ENCODE measurements at places on chromosomes 3 and 15.

- DNase-seq, result no peak
These were observed 101.0 kb downstream of the CADPS start for GRCh38 chr3:62774221-62774620.

DNA sequence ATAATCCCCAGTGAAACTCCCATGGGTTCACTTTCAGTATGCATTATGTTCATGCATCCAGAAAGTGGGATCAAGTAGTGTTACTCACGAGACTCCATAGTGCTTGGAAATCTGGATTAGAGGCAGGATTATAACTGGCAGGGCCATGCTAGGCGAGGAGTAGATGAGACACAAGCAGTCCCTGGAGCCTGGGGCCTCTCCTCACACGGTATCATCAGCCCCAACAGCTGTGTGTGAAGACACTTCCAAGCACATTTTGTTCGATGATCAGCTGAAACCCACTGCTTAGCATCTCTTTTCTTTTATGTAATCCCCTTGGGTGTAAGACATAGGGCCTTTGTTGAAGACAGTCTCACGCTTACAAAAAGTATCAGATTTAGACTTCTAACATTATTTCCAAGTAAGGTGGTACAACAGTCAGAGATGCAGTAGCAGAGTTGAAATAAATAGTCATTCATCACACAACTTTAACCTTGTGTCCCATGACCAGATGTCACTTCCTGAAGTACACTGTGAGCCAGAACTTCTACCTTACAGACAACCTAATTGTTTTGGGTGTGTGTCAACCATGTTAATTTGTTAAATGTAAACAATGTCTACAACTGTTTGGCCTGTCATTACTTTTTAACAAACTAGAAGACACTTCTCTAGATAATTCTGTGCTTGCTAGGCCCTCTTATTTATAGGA, 116.9 kb downstream of the GADL1 start:
- no peak for DNase-seq

- no peak for DNase-seq
These were observed 133.6 kb downstream of the P2RY1 start for GRCh38 chr3:152968388-152969024.

GRCh38 chr15:75019916-75020315, 3.5 kb upstream of the PPCDC start:
- DNase-seq, result no peak

- no peak for DNase-seq
These were observed 152.4 kb downstream of the AGBL1 start for GRCh38 chr15:86231864-86232721.

DNA sequence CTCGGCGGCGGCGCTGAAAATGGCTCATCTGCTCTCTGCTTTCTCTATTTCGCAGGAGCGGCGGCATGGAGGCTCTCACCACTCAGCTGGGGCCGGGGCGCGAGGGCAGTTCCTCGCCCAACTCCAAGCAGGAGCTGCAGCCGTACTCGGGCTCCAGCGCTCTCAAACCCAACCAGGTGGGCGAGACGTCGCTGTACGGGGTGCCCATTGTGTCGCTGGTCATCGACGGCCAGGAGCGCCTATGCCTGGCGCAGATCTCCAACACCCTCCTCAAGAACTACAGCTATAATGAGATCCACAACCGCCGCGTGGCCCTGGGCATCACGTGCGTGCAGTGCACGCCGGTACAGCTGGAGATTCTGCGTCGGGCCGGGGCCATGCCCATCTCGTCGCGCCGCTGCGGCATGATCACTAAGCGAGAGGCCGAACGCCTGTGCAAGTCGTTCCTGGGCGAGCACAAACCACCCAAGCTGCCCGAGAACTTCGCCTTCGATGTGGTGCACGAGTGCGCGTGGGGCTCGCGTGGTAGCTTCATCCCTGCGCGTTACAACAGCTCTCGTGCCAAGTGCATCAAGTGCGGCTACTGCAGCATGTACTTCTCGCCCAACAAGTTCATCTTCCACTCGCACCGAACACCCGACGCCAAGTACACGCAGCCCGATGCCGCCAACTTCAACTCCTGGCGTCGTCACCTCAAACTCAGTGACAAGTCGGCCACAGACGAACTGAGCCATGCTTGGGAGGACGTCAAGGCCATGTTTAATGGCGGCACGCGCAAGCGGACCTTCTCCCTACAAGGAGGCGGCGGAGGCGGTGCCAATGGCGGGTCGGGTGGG, 790 bp downstream of the SKOR1 start:
- no peak for DNase-seq

GRCh38 chr3:187243933-187244524, 46.7 kb downstream of the RTP1 start:
- DNase-seq, result no peak

- no peak for DNase-seq
These were observed 169.8 kb upstream of the MYRIP start for GRCh38 chr3:39639344-39640236.

GRCh38 chr15:78625606-78626280, 4.9 kb upstream of the CHRNA3 start:
- no peak for DNase-seq

DNA sequence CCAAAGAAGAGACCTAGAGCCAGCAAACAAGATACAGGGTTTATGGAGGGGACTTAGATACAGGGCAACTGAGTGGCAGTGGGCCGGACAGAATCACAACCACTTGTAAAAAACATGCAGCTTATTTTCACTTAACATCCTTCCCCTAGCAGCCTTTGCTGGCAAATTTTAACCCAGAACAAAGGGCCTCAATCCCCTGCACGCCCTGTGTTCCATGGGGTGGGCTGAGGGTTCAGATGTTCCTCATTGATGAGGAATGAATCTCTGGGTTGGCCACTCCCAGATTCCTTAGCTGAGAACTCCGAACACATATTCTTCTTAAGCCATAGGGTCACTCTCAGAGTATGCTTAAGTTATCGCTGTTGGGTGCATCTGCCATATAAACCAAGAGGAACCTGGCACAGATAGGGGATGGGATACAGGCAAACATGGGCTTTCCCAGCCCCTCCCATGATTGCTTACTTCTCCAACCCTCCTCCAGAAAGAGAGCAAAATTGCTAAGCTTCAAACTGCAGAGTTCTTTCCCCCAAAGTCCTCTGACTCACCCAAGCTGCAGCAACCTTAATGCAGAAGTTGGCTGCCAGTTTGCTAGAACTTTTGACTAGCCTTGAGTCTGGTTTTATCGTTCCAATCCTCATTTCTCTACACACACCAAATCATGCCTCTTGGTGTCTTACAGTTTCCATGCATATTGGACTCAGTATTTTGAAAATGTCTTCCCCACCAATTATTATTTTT, 146.9 kb downstream of the CD47 start:
- DNase-seq, result no peak

- DNase-seq, result no peak
These were observed 563.8 kb downstream of the PYDC2 start for GRCh38 chr3:192024751-192025150.

- DNase-seq, result no peak
These were observed 62.0 kb downstream of the ABHD2 start for GRCh38 chr15:89150287-89150686.

DNA sequence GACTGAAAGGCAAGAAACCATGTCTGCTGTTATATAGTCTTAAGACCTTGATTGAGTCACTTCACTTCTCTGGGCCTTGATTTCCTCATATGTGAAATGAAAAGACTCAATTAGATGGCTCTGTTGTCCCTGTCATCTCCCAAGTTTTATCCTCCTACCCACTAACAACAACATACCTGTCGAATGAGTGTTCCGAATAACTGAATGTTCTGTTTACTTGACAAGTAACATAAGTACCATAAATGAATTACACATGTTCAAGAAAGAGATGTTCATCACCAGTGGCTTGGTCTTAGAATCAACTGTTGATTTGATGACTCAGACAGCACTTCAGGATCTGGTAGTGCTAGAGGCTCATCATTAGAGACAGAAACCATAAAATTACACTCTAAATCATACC, 311.7 kb downstream of the VPS13C start:
- DNase-seq, result no peak

GRCh38 chr3:41792806-41793205, 169.1 kb downstream of the ULK4 start:
- no peak for DNase-seq

DNA sequence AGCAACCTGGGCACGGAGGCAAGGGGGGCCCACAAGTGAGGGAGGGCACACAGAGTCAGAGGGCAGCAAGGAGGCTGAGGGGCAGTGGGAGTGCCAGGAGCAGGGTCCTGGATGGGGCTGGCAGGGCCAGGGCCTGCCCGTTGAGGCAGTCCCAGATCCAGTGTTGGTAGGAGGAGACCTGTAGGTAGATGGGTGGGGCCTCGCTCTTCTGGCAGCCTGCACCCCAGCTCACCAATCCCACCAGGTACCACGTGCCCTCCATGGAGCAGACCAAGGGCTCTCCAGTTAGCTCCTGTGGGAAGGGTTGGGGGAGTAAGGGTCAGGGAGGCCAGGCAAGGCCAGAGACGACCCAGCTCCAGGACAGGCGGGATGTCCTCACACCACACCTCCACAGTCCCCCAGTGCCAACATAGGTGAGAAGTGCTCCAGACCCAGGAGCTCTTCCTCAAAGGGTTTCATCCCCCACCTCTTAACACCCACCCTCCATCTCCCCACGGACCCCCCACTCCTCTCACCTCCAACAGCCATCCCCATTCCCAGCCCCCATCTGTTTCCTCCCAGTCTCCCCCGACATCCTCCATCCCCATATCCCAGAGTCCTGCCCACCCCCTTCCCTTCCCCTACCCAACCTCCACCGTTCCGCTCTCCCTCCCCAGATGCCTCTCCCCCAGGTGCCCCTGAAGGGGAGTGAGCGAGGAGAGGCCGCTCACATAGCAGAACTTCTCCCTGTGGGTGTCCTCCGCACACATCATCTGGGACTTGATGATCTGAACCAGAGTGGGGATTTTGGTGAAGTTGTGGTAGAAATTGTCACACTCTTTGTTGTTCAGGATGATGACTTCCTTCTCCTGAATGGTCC, 5.2 kb downstream of the PRSS50 start:
- peak; percentile 37 for DNase-seq

- no peak for DNase-seq
These were observed 2.1 kb upstream of the PRR20G start for GRCh38 chr3:127289706-127290575.

- DNase-seq, result no peak
These were observed 508.6 kb downstream of the FHIT start for GRCh38 chr3:60742606-60743145.

GRCh38 chr3:192155194-192155593, 572.1 kb downstream of the FGF12 start:
- no peak for DNase-seq

- no peak for DNase-seq
These were observed 1.3 kb upstream of the RBP1 start for GRCh38 chr3:139540651-139541531.

DNA sequence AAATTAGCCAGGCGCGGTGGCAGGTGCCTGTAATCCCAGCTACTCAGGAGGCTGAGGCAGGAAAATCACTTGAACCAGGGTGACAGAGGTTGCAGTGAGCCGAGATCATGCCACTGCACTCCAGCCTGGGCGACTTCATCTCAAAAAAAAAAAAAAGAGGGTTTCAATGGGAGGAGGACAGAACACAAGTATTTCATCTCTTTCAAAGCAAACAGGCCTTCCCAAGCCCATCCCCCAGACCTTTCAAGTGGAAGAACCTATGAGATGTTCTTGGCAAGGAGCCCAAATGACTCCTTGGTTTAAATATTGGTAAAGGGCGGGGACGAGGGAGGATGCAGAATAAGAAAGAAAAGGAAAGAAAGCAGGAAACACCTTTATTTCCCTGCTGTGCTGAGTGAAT, 62.2 kb upstream of the MCF2L2 start:
- no peak for DNase-seq

- no peak for DNase-seq
These were observed 48.9 kb downstream of the TGFBR2 start for GRCh38 chr3:30655187-30655812.

GRCh38 chr15:73873889-73874511, 636 bp downstream of the TBC1D21 start:
- DNase-seq, result no peak

DNA sequence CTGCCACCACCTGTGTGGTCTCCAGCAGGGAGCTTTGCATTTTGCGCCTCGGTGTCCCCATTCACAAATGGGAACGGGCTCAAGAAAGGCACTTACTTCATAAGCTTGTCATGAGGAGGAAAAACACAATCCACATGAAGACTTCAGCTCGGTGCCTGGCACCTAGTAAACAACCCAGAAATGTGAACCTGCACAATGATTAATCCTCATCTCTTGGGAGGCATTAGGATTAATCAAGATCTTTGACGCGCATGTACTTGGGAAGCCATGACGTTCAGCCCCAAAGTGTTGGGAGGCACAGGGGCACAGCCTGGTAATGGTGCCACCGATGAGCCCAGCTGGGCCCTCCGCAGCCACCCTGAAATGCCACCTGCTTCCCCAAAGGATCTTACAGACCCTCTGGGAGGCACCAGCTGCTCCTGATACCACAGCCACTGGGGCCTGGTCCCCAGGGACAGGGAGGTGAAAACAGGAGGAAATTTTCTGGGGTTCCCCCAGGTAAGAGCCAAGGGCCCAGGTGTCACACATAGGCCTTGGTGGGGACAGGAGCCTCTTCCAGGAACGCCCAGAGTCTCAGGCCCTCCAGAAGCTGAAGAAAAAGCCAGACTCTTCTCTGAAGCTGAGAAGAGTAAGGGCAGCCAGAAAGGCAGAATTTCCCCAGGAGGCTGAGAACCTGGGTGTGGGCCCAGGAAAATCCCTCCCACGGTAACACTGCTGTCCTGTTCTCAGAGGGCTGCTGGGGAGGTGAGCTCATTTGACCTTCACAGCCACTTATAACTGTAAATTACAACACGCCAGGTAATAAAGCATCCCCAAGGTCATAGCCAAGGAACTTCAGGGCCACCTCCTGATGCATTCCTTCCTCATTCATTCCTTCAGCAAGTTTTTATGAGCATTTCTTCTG, 507.5 kb downstream of the SHQ1 start:
- no peak for DNase-seq

- DNase-seq, result no peak
These were observed 92.9 kb downstream of the NCEH1 start for GRCh38 chr3:172617976-172618375.

- no peak for DNase-seq
These were observed 31.7 kb upstream of the ATOSA start for GRCh38 chr15:52710708-52711389.

- no peak for DNase-seq
These were observed 162.1 kb upstream of the LYSMD4 start for GRCh38 chr15:99895189-99895955.

DNA sequence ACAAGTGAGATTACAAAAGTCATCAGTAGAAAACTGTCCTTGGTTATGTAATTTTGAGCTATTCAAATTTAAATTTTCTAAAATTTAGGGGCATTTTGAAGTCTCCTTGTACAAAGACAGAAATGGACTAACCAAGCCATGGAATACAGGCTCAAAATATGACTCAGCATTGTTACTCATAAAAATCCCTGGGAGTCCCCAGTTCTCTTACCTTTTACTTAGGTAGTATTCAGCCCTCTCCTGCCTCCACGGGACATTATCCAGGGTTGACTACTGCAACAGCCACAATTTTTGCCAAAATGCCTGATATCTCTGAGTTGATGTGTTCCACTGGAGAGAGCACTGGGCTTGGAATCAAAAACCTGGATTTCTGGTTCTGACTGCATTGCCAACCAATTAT, 25.0 kb downstream of the CLDN18 start:
- no peak for DNase-seq

All from left forelimb (tissue), 1 donor.